ENCODE measurements at places on chromosomes 5 and 9.

- no peak overlapping the region for H3K4me3 ChIP-seq
- H3K27me3 ChIP-seq, result no peaks in the 10 kb centered on the region
- H3K4me1 ChIP-seq, result peaks cover 1% of the 10 kb centered on the region
- DNase-seq, result no peak
- H3K36me3 ChIP-seq, result no peaks in the 10 kb centered on the region
Measured at GRCh38 chr9:25677301-25678146, 720 bp downstream of the TUSC1 start.

- DNase-seq, result no peak
- H3K27ac ChIP-seq, result no peak overlapping the region
- no peaks in the 10 kb centered on the region for H3K36me3 ChIP-seq
- H3K4me3 ChIP-seq, result no peak overlapping the region
Measured at GRCh38 chr5:167284222-167284890, 1007.1 kb upstream of the WWC1 start.

- no peak for DNase-seq
- H3K36me3 ChIP-seq, result no peaks in the 10 kb centered on the region
Measured at GRCh38 chr5:63794296-63794695, 167.9 kb downstream of the HTR1A start.

- no peaks in the 10 kb centered on the region for H3K36me3 ChIP-seq
- DNase-seq, result no peak
- no peak overlapping the region for H3K4me3 ChIP-seq
Measured at GRCh38 chr9:116975126-116975525, 288.0 kb downstream of the TRIM32 start.

DNA sequence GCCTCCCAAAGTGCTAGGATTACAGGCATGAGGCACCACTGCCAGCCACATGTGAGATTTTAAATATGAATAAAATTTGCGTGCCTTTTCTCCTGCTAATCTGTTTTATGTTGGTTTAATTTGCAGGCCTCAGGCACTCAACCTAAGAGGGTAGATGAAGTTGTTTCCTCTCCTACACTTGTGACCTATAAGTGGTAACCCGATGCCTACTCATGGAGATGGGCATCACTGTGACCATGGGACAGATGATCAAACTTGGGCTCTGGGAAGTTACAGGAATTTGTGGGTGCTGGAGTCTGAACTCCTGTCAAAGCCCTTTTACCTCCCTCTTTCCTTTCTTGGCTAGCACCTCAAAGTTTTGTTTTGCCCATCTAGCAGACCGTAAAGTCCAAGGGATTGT, 1.1 kb downstream of the SLC28A3 start:
- no peak overlapping the region for H3K27ac ChIP-seq
- no peak for DNase-seq
- no peak overlapping the region for H3K4me3 ChIP-seq

DNA sequence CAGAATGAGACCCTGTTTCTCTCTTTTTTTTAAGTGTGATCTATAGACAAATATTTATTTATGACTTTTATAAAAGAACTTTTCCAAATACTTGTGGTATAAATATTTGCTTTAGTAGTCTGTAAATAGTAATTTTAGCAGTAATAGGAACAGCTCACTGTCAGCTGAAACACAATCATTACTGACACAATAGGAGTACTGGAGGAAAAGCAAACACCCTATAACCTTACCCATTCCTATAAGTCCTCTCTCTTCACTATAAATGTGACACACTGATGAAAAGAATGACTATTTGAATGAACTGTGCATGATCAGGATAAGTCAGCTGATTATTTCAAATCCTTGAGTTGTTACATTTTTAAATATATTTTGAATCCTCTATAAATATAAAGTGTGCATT, 72.4 kb downstream of the CDH12 start:
- no peaks in the 10 kb centered on the region for H3K36me3 ChIP-seq
- no peak overlapping the region for H3K4me3 ChIP-seq
- no peaks in the 10 kb centered on the region for H3K27me3 ChIP-seq
- no peak for DNase-seq
- no peaks in the 10 kb centered on the region for H3K4me1 ChIP-seq

DNA sequence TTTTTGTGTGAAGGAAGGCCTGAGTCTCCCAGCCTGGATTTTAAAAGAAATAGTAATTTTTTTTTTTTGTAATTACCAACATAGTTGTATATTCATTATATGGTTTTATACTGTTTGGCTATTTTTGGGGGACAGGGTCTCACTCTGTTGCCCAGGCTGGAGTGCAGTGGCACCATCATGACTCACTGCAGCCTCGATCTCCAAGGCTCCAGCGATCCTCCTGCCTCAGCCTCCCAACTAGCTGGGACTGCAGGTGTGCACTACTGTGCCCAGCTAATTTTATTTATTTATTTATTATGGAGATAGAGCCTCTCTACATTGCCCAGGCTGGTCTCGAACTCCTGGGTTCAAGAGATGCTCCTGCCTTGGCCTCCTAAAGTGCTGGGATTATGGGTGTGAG, 5.1 kb downstream of the LRRC8A start:
- peaks cover 49% of the 10 kb centered on the region for H3K36me3 ChIP-seq
- H3K27ac ChIP-seq, result no peak overlapping the region
- no peak for DNase-seq
- no peak overlapping the region for H3K4me3 ChIP-seq
- peaks cover 55% of the 10 kb centered on the region for H3K4me1 ChIP-seq

DNA sequence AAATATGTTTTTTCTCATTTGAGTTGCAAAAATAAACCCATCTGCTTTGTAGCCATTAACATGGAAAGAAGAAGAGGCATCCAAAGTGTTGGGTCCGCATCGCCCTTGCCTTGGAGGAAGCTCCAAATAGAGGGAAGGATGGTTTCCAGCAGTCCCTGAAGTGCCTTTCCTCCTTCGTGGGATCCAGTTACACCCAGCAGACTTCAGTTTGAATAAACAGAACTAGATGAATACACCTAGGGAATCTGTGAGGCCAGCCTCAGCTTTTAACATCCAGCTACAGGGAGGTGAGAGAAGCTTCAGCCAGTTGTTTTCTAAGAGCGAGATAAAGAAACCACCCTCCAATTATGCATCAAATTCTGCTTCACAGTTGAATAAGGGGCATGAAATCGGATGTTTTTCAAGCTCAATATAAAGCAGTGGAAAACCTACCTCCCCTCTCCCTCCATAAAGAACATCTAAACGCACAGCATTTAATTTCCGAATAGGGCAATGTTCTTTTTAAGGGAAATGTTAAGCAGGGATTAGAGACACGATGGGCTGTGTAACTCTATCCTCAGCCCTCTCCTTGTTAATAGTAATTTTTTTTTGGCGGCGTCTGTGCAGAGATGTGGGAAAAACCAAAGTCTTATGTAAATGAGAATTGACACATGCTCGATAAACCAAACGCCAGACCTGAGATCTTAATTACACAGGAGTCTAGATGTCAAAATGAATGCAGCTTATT, 264.7 kb downstream of the SLIT3 start:
- DNase-seq, result no peak
- H3K4me3 ChIP-seq, result no peak overlapping the region
- no peaks in the 10 kb centered on the region for H3K36me3 ChIP-seq
- no peaks in the 10 kb centered on the region for H3K4me1 ChIP-seq
- no peak overlapping the region for H3K27ac ChIP-seq

GRCh38 chr5:149166128-149166527, 24.8 kb downstream of the ABLIM3 start:
- H3K4me1 ChIP-seq, result no peaks in the 10 kb centered on the region
- no peak for DNase-seq
- no peak overlapping the region for H3K27ac ChIP-seq
- H3K4me3 ChIP-seq, result no peak overlapping the region

- no peak for DNase-seq
- no peaks in the 10 kb centered on the region for H3K36me3 ChIP-seq
- H3K27me3 ChIP-seq, result peaks cover 35% of the 10 kb centered on the region
- no peak overlapping the region for H3K27ac ChIP-seq
- no peak overlapping the region for H3K4me3 ChIP-seq
- no peaks in the 10 kb centered on the region for H3K4me1 ChIP-seq
Measured at GRCh38 chr5:149466457-149466972, 84.7 kb downstream of the CSNK1A1 start.

DNA sequence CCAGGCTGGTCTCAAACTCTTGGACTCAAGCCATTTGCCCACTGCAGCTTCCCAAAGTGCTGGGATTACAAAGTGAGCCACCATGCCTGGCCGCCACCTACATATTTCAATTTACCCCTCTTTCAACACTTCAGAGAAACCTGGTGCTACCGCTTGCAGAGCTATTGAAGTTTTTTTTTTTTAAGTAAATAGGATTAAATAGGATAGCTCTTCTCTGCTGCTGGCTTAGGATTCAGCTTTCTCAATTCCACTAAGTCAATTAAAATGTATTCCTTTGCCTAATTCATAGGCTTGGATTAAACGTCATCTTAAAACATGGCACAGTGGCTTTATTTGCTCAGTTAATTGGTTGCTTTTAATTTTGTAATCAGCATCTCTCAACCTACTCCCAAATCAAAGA, 41.0 kb downstream of the KIAA1191 start:
- H3K27me3 ChIP-seq, result no peaks in the 10 kb centered on the region
- no peak overlapping the region for H3K27ac ChIP-seq
- no peak overlapping the region for H3K4me3 ChIP-seq
- H3K4me1 ChIP-seq, result no peaks in the 10 kb centered on the region

All from effector memory CD8-positive, alpha-beta T cell (primary cell).